ENCODE measurements at places on chromosomes 4 and X.

- no peak for DNase-seq
These were observed 113.7 kb downstream of the SOWAHB start for GRCh38 chr4:76784237-76784636.

DNA sequence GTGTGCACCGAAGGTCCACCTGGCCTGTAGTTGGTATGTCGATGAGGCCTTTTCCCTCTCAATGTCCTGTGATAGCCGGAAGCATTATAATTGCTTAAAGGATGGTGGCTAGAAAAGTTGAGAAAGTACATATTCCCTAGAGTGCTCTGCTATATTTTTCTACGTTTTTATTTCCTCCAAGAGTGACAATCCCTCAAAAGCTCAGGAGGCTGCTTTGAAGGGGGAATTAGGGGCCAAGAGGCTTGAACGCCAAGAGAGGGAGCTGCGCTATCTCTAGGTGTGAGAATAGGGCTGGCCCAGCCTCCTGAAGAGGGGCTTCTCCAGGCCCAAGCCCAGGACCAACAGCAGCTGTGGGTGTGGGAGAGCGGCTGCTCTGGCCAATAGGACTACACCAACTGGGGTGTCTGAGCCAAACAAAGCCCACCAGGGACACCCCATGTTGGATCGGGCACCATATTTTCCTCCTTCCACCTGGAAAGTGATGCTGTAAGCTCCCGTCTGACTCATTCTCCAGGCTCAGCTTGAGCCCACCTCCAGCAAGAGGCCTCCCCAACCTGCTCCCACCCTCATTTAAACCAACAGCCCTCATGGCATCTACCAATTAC, 124.0 kb downstream of the IRF2 start:
- DNase-seq: no peak

- DNase-seq: no peak
These were observed 60.5 kb upstream of the TRIM2 start for GRCh38 chr4:153143527-153144348.

GRCh38 chr4:133150486-133151340, 1.6 kb downstream of the PCDH10 start:
- DNase-seq: no peak

GRCh38 chr4:183337833-183338232, 15.6 kb upstream of the CLDN24 start:
- DNase-seq: no peak

GRCh38 chrX:40539214-40540142, 41.3 kb upstream of the ATP6AP2 start:
- DNase-seq: no peak

All from SW 1271 (cell line).